ENCODE measurements at places on chromosomes 7 and 10. TPM values are rescaled to one million over a fixed set of nuclear protein-coding genes. Genes with fewer than 3 reads are reported as not detected.

ADARB2 gene
- total RNA-seq, result not detected

VWDE gene
- 7.7 TPM for total RNA-seq

TAS2R5 gene
- 0.26 TPM for total RNA-seq

DNA sequence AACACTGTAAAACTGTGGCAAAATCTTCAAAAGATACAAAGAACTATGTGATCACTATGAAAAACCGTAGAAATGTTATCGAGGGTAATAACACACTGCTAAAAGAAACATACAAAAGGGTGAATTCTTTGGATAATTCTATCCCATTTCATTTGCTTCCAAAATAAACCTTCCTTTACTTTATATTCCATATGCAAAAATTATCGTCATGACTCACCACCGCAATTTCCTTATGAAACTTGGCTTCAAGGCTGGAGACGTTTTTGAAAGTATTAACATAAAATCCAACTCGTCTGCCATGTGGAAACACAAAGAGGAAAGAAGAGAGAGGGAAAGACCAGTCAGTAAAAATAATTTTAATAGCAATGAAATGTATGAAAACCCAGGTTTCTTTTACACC, 165.2 kb downstream of the AMPH start:
- no peak for DNase-seq
- no peaks in the 10 kb centered on the region for H3K36me3 ChIP-seq
- no peaks in the 10 kb centered on the region for H3K4me1 ChIP-seq
- no peak overlapping the region for H3K27ac ChIP-seq

GRCh38 chr7:23468526-23469149, 1.7 kb downstream of the IGF2BP3 start:
- H3K27me3 ChIP-seq, result no peaks in the 10 kb centered on the region
- H3K4me3 ChIP-seq, result peak overlapping the region; percentile 65
- H3K27ac ChIP-seq, result no peak overlapping the region

GRCh38 chr10:26064106-26064505, 130.1 kb downstream of the MYO3A start:
- no peak overlapping the region for H3K27ac ChIP-seq
- DNase-seq, result no peak
- no peaks in the 10 kb centered on the region for H3K4me1 ChIP-seq
- H3K36me3 ChIP-seq, result no peaks in the 10 kb centered on the region

- no peaks in the 10 kb centered on the region for H3K36me3 ChIP-seq
- DNase-seq, result no peak
- H3K27ac ChIP-seq, result no peak overlapping the region
- no peaks in the 10 kb centered on the region for H3K27me3 ChIP-seq
- H3K4me1 ChIP-seq, result peaks cover 20% of the 10 kb centered on the region
Observed at GRCh38 chr7:116840256-116840655, 22.1 kb upstream of the CAPZA2 start.

DNA sequence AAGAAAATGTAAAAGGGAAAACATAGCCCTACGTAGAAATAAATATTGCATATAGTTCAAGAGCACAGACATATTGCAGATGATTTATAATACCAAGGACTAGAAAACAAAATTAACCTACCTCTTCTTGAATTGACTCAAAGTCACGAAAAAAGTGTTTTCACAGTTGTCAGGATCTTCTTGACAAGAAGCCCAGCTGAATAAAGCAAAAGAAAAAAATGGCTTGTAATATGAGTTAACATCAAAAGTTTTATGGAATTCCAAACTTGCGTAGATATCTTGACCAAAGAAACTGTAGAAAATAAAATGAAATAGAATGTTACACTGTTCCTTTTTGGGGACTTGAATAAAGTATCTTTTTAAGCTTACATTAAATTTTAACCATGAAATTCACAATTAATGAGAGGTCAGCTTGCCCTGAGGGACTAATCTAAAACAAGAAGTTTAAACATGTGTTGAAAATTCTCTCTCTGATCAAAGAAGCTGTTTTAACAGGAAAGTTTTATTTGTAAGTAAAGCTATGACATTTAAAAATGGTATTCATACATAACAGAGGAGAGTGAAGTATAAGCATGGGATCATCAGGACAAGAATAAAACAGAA, 133.1 kb upstream of the SEMA3C start:
- DNase-seq, result no peak
- peaks cover 17% of the 10 kb centered on the region for H3K4me1 ChIP-seq
- no peak overlapping the region for H3K4me3 ChIP-seq
- no peaks in the 10 kb centered on the region for H3K36me3 ChIP-seq
- no peak overlapping the region for H3K27ac ChIP-seq

DNA sequence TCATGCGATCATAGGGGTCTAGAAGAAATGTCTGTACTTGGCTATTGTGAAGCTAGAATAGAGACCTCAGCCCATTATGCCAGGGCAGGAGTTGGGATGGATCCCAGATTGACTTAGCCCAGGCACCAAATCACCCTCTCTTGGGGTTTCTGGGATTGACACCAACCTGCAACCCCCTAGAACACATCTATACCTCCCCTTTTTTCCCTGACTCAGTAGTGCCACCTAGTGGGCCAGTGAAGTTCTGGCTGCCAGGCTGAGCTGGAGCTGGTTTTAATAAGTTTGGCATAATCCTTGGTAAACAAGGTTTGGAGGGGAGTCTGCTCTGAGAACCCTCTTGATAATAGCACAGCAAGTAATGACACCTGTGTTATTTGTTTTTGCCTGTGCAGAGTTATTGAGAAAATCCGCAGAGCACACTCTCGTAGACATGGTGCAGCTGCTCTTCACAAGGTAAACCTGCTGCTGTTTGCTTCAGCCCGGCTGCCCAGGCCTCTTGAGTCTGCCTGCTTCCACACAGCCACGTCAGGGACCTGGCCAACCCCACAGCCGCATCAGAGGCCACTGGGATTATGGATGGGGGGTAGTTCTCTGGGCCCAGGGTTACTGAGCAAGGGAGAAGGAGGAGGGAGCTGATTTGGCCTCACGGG, 43.3 kb upstream of the NFKB2 start:
- DNase-seq, result peak; percentile 73

DNA sequence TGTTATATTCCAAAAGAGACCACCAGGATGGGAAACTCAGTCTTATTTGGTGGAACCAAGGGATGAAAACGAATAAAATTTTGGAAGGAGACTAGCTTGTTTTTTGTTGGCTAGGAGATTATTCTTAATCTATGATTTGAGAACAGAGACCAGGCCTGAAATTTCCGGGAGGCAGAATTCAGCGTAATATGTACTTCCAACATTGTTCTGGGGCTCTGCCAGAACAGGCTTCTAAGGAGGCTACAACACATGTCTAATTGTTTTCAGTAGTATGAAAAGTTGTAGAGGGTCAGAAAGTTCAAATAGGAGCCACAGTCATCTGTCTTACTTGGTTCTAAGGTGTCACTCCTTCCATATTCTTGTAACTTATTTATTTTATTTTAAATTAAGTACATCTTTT, 1.7 kb downstream of the DDX21 start:
- 0 out of 2 replicates have a peak overlapping the region, but pooled peaks have one; percentile 75 for H3K27ac ChIP-seq
- DNase-seq, result peak; percentile 33
- peaks cover 9% of the 10 kb centered on the region for H3K4me1 ChIP-seq
- H3K27me3 ChIP-seq, result no peaks in the 10 kb centered on the region
- peaks cover 46% of the 10 kb centered on the region for H3K36me3 ChIP-seq

DNA sequence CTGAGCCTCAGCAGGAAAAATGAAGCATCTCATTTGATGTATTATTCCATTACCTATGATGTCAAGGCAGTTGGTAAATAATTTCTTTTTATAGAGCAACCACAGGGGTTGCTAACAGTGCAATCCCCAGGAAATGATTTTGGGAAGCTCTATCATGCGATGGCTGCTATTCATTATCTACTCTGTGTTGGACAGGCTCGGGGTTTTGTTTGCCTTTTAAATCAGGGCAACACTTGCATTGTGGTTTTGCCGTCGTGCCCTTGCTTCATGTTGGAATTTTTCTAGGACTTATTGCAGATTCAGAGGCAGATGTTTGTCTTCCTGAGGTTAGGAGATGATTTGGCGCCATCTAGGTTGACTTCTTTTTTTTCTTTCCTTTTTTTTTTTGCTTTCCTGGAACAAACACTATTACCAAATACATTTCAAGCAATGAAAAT, 128.4 kb downstream of the BICC1 start:
- peaks cover 16% of the 10 kb centered on the region for H3K27me3 ChIP-seq
- no peaks in the 10 kb centered on the region for H3K36me3 ChIP-seq

- H3K27me3 ChIP-seq, result no peaks in the 10 kb centered on the region
- no peaks in the 10 kb centered on the region for H3K36me3 ChIP-seq
- no peak for DNase-seq
Observed at GRCh38 chr7:54345746-54346145, 196.4 kb upstream of the VSTM2A start.

GRCh38 chr7:75690121-75690523, 48.6 kb downstream of the HIP1 start:
- H3K36me3 ChIP-seq, result no peaks in the 10 kb centered on the region
- H3K27ac ChIP-seq, result no peak overlapping the region
- H3K4me3 ChIP-seq, result no peak overlapping the region

Measured in PC-3 (cell line).